SK-N-MC (cell line): ENCODE measurements at places on chromosomes 1 and 21.

- DNase-seq, result no peak
These were observed 57.4 kb downstream of the SLC66A1 start for GRCh38 chr1:19369396-19370090.

DNA sequence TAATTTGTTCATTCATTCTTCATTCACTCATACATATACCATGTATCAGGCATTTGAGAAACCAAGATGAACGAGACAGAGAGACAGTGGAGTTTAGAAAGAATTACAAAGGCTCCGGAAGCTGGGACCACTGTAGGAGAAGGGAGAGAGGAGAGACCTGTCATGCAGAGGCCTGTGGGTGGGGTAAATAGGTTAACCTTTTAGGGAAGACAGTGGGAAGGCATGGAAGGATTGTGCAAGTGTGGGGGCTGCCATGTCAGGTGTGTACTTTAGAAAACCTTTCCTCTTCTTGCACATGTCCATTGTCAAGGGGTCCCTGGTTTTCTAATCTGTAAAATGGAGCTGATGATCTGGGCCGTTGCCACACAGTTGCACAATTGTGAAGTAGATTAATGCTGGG lies 44.2 kb upstream of the POU3F1 start:
- no peak for DNase-seq

DNA sequence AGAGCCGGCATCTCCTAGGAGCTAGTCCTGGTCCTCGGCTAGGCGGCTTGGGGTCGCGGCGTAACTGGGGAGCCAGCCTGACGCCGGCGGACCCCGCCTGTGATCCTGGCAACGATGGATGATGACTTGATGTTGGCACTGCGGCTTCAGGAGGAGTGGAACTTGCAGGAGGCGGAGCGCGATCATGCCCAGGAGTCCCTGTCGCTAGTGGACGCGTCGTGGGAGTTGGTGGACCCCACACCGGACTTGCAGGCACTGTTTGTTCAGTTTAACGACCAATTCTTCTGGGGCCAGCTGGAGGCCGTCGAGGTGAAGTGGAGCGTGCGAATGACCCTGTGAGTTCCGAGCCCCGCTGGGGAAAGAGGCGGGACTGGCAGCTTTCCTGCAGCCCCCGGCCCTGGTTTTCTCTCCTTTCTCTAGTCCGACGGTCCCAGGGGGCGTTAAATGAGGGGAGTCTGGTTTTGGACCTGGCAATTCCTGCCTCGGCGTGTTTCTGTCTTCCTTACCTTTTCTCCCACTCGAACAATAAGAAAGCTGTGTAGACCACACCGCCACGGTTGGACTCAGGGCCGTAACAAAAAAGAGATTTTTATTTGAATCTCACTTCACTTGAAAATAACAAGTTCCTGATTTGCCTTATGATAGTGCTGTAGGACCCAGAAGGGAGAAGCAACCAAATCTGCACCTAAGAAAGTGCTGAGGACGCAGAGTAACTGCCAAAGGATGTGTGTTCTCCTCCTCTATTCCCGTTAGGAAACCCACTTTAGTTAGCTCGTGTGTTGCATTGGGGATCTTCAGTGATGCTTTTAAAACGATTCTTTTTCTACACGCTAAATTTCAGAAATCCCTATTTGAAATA lies at the start of gene SPRTN:
TSS of gene SPRTN (plus strand) at position 24 of the 859 bp plus-strand sequence. CDS start at position 115, 91 bp downstream.
- no peak for DNase-seq

DNA sequence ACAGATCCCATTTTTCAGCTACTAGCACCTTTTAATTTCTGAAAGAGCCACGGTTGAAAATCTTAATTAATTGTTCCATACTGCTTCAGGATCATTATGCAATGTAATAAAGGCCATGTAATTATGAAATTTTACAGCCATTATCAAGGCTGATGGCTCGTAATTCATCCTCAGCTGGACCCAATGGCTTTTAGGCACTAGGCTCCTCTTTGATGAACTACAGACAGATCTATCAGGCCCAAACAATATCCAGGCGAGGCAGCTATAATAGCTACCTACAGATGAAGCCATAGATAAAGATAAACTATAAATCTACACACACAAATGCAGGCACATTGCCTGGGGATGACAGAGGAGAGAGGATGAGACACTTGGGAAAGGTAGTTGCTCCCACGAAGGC lies 110.5 kb upstream of the USH2A start:
- DNase-seq, result no peak
